ENCODE measurements at places on chromosomes 3 and 15. TPM values are rescaled to one million over a fixed set of nuclear protein-coding genes. Genes with fewer than 3 reads are reported as not detected.
A peak's percentile ranks its signal among the peaks of the same experiment; 100 is the strongest.

DNA sequence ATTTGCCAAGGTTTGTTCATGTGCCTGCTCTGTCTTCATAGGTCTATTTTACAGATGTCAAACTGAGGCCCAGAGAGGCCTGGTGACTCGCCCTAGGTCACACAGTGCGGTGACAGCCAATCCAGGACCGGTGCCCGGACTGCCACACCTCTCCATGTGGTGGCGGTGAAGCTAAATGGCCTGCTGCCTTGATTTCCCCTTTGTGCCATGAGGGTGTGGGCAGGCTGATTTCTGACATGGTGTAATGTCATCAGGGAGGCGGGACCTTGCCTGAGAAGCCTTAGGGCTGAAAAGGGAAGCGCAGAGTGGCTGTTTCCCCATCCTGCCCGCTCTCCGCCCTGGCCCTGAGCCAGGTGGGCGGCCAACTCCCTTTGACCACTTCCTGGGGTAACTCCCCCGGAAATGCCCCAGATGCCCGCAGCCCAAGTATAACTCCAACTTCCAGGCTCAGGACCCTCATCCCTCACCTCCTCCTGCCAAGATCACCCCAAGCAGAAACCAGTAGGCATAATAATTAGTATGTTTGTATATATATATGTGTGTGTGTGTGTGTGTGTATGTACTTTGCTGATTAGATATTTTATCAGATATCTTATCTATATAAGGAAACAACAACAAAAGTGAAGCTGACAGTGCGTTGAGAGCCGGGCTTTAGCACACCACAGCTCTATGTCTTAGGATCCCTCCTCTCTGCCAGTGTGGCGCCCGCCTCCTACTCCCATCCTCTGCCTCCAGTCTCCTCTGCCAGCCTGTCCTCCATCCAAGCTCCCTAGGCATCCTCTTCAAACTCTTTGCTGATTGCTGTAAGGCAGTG, 63.9 kb downstream of the IQSEC1 start:
- DNase-seq: peak; percentile 84

GRCh38 chr3:111956995-111957734, 21.7 kb upstream of the ABHD10 start:
- no peak for DNase-seq

DNA sequence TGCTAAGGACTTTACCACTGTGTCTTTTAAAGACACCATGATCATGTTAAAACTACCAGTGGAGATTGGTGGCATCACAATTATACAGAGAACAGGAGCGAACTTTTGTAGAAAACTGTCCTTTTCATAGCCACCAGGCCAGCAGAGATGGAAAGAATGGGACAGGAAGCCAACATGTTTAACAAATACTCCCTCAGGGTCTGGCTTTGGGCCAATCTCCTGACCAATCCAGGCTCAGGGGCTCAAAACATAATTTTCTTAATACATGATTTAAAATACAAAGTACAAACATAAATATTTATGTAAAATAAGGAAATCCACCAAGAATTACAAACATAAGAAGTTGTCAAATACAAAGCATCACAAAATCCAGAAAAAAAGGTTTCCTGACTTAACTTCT, 266.0 kb downstream of the VPS13C start:
- no peak for DNase-seq

GRCh38 chr15:68939501-68939900, 9.2 kb downstream of the SPESP1 start:
- DNase-seq: no peak

- DNase-seq: no peak
Measured at GRCh38 chr15:76274226-76274625, 37.0 kb downstream of the ETFA start.

- peak; percentile 73 for DNase-seq
Measured at GRCh38 chr15:81296673-81297072, 27.3 kb downstream of the STARD5 start.

DNA sequence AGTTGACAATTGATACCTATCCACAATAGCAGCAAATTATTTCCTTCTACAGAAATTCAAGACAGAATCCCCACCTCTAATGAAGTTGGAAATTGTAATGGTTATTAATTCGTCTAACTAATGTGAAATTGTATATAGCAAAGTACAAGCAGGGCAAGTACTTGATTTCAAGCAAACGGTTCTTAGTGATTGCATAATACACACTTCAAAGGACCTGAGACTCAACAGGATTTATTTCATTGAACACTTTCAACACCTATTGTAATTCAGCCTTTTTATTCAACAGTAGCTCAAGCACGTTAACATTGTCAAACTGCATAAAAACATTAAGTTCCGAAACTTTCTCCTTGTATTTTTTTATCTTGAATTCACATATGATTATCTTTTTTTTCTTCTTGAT, 40.2 kb upstream of the AGTR1 start:
- no peak for DNase-seq

GRCh38 chr3:131396170-131396569, 14.6 kb downstream of the NUDT16 start:
- DNase-seq: peak; percentile 75

GRCh38 chr3:156389449-156389950, 165.4 kb downstream of the SSR3 start:
- DNase-seq: no peak

DNA sequence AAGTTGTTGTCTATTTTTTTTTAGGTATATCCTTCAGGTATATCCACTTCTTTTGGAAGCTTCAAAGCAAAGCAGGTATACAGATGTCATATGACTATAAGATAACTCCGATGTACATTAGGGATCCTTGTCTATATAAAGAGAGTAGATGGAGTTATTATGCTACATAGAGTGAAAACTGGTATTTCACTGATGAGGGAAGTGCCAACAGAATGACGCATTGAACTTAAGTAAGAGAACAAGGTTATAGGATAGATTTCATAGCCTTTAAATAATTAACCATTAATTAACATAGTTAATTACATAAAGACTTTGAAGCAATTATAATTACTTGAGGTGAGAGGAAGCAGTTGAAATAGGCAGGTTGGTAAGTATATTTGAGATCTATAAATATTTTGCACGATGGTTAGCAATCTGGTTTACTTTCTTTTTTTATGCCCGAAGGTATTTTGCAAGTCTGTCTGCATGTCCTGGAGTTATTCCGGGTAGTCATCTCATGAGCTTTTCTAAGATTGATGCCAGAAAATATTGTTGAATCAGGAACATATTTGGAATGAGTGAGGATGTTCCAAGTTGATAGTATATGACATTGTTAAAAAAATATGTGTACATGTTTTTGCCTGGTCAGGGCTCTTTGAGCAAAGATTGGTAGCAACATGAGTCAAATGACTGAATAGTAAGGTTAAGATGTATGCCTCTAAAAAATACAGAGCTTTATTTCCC, 299.5 kb upstream of the KCNMB2 start:
- no peak for DNase-seq

DNA sequence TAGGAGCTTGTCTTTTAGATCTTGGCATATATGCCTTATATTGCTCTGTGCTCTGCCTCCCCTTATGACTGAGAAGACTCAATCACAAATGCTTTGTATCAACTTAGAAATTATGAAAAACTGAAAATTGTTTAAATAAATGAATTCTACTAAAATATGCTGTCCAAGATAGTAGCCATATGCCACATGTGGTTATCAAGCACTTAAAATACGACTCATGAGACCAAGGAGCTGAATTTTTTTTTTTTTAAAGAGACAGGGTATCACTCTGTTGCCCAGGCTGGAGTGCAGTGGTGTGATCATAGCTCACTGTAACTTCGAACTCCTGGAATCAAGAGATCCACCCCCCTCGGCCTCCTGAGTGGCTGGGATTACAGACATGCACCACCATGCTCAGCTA, 118.3 kb downstream of the RFTN1 start:
- DNase-seq: no peak

Gene LAMB2
- 364 TPM for total RNA-seq

Gene PLA2G4D
- total RNA-seq: 0.28 TPM

Gene PLSCR5
- not detected for total RNA-seq

Gene MCF2L2
- total RNA-seq: 4.2 TPM
